ENCODE measurements at places on chromosomes 12 and 14.

DNA sequence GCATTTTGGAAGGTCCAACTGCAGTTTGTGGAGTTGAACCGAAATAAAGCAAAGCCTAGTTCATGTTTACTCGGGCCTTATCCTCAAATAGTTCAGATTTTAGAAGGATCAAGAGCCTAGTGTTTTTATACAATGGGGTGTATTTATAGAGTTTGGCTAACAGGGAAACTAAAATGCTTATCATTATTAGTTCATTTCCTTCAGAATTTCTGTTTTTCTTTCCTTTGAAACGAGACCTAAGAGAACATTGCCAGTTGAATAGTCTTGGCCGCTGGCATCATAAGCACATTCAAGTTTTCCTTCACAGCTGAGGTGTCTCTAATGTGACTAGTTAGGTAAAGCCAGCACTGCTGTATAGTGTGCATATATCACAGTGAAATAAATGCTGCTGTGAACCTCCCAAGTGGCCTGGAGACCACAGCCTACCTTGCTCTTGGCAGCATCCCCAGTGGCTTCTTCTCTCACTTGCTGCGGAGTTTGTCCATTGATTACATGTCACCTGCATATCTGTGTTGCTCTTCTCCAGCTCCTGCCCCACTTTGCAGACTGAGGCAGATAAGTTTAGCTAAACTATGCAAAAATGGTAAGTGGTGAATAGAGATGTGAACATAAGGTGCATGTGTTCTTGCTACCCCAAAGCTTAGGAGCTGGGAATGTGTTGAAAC is 88.8 kb downstream of the ANO6 start:
- DNase-seq, result no peak

- DNase-seq, result no peak
Observed at GRCh38 chr12:109358154-109358869, 10.6 kb downstream of the MYO1H start.

DNA sequence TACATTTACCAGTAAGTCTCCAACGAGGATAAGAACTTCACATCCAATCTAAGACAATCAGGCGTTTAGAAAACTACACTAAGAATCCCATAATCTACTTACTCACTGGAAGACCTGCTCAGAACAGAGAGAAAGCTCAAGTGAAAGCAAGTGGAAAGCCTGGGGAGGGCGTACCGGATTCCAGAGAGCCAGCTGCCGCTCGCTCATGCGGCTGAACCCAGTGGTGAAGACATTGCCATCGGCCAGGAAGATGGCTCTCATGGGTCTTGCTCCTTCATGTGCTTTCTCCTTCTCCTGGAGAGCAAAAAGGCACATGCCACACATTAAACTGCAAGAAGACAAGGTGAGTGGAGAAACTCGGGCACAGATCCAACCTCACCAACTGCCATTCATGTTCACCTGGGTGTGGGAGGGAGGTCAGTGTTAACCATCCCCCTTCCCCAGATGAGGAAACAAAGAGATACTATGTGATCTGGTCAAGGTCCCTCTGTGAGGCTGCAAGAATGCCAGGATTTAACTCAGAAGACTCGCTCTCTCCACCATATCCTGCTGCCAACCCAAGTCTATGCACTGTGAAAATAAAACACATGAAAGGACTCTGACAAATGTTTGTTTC is 23.5 kb upstream of the SELPLG start:
- peak; percentile 22 for DNase-seq

GRCh38 chr12:45730084-45730347 is 510 bp downstream of the ARID2 start:
- no peak for DNase-seq
